ENCODE measurements at places on chromosomes 6 and 20.

DNA sequence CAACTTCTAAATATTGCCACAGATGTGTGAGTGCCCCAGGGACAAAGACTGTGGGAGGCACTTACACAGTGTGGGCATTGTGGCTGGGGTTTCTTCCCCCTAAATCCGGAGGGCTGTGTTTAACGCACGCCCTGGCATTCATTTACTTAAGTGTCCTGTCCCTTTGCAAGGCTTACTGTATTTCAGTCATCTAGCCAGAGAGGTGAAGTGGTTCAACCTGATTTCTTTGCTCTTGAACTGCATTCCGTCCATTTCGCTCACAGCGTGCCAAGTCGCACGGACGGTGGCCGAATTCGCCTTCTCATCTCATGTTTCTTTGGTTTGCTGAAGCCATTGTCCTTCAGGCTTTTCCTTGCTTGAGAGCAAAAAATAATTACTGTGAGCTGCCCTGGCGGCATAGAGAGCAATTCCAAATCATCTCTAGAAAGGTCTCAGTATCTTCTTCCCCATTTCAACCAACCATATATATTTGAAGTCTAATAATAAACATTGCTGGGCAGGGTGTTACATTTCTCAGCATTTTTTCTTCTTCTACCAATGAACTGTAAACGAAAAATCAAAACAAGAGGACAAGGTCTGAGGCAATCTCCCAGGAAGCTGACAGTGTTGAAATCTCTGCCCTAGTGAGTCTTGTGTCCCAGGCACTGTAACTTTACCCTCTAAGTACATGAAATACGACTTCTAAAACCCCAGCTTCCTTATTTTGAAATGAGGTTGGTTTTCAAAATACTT, 16.9 kb downstream of the SYTL3 start:
- peak; percentile 14 for DNase-seq

DNA sequence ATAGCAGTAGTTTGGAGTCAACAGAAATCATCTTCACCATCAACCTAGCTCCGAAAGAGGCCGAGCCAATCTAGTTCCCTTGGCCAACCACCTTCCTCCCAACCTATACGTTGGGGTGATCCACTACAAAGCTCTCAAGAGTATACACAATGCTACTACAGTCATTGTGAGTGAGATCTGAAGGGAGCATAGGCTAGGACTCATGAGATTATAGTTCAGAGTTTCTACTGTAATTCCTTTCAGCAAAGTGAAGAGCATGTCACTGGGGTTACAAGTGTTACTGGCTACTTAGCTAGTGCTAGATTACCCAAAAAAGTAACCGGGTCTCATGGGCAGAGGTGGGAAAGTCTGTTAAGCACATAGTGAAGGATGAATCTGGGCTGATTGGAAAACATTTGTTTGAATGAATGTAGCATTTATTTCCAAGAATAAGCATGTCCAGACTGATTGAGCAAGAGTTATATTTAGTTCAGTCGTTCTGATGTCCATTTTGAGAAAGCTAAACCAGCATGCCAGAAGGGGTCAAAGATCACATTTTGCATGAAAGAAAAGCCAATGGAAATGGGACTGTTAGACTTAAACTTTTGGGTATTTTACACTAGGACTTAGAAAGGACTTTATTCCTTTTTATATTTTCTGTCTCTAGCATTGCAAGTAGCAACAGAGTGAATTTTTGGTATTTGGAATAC, 10.5 kb upstream of the ESR1 start:
- DNase-seq, result no peak

DNA sequence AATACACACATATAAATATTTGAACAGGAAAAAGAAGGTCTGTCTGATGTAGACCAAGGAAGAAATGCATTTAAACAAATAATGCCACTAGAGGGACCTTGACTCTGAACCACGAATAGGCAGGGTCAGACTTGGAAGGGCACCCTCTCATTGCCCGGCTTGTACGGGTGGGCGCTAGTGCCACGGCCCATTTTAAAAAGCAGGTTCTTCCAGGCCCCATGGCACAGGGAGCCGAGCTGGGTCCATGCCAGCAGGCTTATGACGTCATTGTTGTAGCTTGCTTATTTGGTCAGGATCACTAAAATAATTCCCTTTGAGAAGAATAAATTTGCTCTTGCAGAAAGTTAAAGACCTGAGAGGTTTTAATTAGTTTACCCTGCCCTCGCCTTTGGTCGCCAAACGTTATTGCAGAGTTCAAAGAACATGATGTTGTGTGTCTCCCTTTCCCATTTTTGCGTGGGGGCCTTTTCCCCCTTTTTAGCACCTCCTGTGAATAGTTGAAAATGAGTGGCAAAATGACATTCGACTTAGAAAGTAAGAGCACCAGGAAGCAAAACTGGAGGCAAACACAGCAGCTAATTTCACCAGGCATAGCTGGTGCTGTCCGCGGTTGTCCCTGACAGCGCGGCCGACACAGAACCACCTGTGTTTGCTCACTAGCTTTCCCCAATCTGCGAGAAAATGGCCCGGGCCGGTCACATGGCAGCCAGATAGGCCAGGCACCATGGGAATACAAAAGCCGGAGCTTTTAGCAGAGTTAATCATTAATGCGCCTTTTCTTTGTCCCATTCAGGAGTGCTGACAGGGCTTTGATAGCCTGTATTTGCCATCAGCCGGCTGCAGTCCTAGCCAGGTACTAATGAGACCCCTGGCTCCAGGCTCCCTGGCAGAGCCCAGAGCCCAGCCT, 93.8 kb downstream of the FOXA2 start:
- DNase-seq, result peak; percentile 92

DNA sequence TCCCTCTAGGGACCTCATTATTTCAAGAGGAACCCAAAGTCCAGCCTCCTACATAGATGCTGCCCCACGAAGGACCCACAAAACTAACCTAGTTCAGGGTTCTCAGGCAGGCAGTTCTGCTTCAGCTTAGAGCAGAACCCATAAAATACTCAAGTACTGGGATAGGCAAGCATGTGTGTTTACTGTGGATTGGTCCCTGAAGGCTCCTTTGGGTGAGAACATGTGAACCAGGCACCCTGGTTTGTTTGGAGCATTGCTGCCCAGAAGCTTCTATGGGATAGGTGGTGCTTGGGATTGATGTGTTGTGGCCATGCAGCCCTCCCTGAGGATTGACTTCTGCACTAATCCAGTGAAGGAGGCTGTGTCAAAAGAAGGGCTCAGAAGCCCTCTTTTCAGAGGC, 14.9 kb upstream of the EFHC1 start:
- DNase-seq, result no peak

- DNase-seq, result no peak
Observed at GRCh38 chr6:42514745-42515144, 49.1 kb upstream of the UBR2 start.

- DNase-seq, result no peak
Observed at GRCh38 chr20:62916703-62917476, 9.4 kb downstream of the DIDO1 start.

Measured in colonic mucosa (tissue), 4 donors.